ENCODE measurements at places on chromosomes 12 and 14.

DNA sequence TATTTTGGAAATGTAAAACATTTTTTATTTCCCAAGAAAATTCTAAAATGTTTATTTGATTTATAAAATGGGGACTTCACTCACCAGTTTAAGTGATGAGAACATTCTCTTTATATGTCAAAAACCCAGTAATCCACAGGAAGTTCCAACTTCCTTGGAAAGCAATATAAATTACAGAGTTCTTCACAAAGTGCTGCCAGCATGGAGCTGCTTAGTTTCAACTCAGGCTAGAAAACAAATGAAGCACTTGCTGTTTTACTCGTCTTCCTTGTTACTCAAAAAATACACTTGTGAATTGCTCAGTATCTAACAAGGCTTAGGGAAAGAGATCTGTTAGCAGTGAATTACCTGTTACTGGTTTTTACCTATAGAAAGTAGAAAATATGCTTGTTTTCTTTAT is 942.7 kb upstream of the MDGA2 start:
- DNase-seq: no peak

GRCh38 chr12:53231671-53231920 is 413 bp downstream of the RARG start:
- DNase-seq: no peak

- no peak for DNase-seq
Measured at GRCh38 chr12:53965281-53966084, 7.4 kb upstream of the HOXC11 start.

DNA sequence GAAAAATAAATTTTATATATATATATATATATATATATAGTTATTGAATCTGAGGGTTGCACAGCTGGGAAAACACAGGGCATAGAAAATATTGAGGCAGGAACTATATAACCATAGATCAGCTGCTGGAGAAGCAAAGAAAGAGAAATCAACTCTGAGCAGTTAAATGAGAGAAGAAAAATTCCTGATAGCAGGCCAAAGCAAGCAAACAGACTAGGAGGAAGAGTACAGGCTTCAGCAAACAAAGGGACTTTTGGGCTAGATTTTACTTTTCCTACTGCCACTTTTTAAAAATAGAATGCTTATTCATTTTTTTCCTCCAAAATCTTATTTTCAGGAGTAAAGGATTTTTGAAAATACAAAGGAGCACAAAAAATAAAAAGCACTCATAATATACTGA is 216.0 kb upstream of the PRKD1 start:
- DNase-seq: peak; percentile 43

GRCh38 chr12:26768611-26769603 is 64.1 kb downstream of the ITPR2 start:
- DNase-seq: peak; percentile 28

DNA sequence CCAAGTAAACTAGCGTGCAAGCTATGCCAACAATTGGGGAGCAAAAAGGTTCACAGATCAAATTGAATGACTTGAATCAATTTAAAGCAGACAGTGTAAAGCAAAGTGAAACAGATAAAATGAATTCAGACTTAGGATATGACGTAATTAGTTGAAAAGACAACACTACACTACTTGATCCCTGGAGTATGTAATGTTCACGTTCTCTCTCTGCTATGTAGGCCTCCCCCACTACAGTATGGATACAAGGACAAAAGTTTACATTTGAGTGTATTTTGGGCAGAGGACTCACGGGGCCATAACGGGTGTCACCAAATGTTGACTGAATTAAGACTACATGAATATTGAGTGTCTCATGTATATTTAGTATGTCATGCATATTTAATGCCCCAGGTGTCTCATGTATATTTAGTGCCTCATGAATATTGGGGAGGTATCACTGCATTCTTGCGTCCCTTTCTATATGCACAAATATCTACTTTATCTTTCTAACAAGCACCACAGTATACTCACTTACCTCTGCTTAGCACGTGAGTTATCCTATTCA is 44.5 kb downstream of the RERGL start:
- no peak for DNase-seq

- DNase-seq: no peak
Measured at GRCh38 chr14:88933191-88933590, 108.7 kb downstream of the TTC8 start.

- no peak for DNase-seq
Measured at GRCh38 chr12:116616536-116617248, 57.5 kb downstream of the MAP1LC3B2 start.

GRCh38 chr12:97200181-97200580 is 262.4 kb upstream of the RMST start:
- no peak for DNase-seq

DNA sequence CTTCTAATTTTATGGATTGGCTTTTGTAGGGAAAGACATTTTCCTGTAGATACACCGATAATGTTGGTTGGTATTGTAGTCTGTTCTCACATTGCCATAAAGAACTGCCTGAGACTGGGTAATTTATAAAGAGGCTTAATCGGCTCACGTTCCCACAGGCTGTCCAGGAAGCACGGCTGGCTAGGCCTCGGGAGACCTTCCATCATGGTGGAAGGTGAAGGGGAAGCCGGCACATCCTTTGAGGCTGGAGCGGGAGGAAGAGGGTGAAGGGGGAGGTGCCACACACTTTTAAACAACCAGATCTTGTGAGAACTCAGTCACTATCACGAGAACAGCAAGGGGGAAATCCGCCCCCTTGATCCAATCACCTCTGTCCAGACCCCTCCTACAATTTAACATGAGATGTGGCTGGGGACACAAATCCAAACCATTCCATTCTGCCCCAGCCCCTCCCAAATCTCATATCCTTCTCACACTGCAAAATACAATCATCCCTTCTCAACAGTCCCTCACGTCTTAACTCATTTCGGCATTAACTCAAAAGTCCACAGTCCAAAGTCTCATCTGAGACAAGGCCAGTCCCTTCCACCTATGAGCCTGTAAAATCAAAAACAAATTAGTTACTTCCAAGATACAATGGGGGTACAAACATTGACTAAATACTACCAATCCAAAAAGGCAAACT is 66.7 kb upstream of the EIF5 start:
- no peak for DNase-seq

DNA sequence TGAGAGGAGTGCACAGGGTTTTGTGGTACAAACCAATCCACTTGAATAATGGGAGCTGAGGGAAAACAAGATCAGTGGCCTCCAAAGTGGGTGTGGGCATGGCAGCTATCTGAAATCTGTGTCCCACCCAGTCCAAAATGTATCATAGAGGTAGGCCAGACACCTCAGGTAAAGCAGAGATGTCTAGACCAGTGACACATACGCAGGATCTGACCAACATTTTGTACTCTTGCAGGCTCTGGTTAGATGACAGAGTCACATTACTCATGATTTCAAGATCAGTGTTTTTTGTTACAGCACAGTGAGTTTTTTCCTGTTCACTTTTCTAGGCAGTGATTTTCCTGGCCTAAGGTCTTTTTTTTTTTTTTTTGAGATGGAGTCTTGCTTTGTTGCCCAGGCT is 211.8 kb downstream of the PCNX1 start:
- DNase-seq: no peak

GRCh38 chr12:14802247-14802646 is 1.0 kb downstream of the WBP11 start:
- no peak for DNase-seq

DNA sequence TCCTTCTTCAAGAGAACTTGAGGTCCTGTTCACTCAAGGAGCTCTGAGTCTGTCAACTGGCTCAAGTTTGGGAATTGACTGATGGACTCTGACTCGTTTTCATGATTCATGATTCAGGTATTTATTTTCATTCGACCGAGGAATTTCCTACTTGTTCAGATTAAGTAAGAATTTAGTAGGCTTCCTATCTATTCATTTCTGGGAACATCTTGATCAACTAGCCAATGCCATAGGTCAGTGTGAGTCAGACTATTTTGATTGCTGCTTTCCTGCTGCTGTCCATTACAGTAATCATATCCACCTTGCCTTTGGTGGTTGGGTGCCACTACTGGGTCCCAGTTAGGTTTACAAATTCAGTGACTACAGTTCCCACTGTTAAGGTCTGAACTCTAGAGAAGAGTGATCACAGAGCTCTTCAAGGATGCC is 6.1 kb downstream of the FAM186A start:
- DNase-seq: peak; percentile 82

DNA sequence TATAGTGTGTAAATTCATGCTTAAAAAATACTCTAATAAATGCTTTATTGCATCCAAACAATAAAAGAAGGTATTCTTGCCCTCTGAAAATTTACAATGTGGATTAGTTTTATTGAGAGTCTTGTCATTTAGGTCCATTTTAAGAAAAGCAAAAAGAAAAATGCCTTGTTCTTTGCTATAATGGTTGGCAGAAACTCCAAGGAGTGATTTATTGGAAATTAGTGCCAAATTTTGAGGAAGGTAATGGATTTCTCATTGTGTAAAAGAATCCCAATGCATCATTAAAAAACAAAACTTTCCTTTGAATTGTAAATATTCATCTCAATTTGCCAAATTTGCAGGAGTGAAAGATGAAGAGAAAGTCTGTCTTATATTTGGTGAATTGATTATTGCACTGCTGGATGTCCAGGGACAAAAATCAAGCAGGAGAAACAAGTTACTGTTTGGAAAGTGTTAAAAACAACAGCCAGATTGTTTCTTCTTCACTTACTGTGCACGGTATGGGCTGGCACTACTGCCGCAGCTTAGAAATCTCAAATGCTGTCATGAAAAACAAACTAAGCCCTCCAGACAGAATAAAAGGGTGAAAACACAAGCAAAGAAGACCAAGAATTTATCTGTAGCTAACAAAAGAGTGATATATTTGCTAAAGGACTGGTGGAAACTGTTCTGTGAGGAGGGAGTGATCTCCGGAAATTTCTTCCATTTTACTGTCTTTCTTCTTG is 511.7 kb downstream of the TMTC2 start:
- DNase-seq: no peak

DNA sequence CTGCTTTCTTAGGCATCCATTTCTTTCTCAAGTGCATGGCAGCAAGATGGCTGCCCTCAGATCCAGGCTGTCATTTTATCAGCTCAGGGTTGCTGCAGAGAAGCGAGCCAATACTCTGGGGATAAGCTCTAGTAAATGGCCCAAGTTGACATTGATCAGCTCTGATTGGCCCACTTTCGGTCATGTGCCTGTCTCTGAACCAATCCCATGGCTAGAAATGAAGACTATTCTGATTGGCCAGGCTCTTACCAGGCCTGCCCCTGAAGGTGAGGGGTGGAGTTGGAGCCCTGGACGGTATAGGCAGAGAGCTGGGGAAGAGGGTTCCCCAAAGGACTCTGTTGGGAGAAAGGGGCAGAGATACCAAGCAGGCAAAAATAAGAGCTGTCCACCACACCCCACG is 41.4 kb downstream of the MYO1H start:
- DNase-seq: no peak

DNA sequence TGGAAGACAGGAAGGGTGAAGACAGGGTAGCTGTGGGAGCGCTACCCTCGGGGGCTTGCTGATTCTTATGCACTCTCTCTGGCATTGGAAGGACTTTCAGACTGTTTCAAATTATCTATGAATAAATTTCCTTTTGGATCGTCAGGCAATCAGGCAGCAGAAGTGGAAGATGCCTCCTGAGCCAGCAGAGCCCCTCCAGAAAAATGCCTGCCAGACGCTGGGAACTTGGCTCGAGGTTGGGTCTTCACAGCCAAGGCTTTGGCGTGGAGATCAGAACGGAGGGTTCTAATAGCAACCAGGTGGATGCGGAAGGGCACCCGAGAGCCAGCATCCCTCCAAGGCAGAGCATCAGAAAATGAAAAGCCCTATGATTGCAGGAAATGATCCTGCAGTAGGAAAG is 119.2 kb upstream of the RFLNA start:
- no peak for DNase-seq

DNA sequence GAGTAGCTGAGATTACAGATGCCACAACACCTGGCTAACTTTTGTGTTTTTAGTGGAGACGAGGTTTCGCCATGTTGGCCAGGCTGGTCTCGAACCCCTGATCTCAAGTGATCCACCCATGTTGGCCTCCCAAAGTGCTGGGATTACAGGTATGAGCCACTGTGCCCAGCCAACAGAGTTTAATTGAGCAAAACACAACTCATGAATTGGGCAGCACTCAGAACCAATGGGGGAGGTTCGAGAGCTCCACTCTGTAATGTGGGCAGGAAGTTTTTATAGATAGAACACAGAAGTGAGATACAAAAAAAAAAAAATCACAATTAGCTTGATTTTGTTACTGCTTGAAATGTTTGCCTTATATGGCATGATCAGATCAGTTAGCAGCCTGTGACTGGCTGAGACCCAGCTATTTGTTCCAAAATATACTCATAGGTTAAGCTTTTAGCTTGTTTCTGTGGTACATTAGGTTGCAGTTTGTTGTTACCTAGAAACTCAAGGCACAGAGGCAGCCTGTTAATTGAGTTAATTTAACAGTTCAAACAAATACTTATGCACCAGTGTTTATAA is 1.4 kb upstream of the P2RX2 start:
- no peak for DNase-seq

DNA sequence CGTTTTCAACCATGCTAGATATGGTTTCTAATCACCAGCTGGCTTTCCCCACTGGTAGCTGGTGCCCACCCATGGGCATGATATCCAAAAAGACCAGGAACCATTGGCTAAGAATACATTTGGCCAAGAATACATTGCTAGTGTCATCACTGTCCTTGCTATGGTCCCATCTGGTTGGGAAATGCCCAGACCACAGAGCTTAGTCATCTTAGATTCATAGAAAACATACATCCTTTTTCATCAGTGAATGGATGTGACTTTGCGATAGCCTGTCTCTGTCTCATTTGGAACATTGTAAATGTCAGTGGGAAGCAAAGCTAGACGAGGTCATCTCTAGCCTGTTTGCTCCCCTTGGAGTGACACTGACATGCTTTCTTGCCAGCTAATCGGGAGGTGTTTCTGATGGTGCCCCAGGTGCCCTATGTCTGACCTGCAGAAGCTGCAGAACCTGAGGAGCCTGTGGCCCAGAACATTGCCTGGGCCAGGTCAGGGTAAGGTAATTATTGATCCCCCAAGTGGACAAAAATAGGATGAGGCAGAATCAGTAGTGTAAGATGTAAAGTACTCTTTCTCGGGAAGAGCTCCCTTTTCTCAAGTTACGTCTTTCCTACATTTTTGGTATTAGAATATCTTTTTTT is 194.8 kb downstream of the SLC41A2 start:
- no peak for DNase-seq

GRCh38 chr12:108386709-108387360 is 47.7 kb upstream of the CMKLR1 start:
- DNase-seq: no peak

DNA sequence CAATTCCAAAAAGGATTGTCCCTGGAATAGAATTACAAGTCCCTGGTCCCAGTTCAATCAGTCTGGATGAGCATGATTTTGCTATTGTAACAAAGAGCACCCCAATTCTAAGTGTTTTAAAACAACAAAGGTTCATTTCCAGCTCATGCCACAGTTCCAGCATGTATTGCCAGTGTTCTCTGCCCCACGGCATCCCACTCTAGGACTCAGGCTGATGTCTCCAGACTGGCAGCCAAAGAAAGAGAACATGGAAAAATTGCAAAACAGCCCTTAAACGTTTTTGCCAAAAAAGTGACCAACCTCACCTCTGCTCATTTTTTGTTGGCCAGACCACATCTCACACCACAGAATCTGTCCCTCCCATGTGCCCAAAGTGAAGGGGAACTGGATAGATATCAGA is 116.0 kb upstream of the PLXNC1 start:
- no peak for DNase-seq

GRCh38 chr14:34931206-34931605 is 51.6 kb upstream of the SRP54 start:
- no peak for DNase-seq
